Activated CD4-positive, alpha-beta memory T cell treated with anti-CD3 and anti-CD28 coated beads, Interleukin-2, amount 10 ng/mL, durations not matched to agents 7 days and 5 days (primary cell): ENCODE measurements at places on chromosomes 12 and 14.

- peak; percentile 51 for DNase-seq
These were observed 977 bp upstream of the TMEM120B start for GRCh38 chr12:121711361-121712189.

DNA sequence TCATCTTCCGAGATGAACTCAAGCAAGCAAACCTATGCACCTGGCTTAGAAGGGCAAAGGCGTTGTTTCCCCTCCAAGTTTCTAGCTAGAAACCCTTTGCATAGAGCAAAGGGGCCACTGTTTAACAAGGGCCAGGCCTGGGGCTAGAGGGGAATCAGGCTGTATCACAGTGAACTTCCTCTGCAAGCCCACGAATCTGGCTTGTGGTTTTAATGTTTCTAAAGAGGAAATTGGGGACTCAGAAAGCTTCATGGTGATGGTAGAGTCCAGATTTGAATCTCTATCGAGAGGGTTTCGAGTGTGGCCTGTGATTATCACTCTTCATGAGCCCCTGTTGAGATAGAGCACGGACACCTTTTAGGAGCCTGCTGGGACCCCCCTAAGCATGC is 189.9 kb downstream of the VRK1 start:
- no peak for DNase-seq

- DNase-seq, result no peak
These were observed 34.2 kb upstream of the OTX2 start for GRCh38 chr14:56844406-56845002.

DNA sequence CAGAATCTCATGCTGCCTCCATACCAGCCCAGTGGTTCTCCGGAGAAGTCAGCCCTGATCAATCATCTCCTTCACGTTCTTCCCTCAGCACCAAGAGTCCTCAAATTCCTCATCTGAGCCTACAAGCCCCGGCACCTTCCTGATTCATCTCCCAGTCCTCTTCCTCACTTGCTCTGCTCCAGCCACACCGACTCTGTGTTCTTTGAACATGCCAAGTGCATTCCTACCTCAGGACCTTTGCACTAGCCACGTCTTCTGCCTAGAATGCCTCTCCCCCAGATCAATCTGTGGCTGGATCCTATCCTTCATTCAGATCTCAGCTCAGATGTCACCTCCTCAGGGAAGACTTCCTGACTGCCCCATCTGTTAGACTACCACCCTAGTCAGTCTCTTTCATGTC is 4.7 kb downstream of the RILPL1 start:
- DNase-seq, result no peak

GRCh38 chr14:103880348-103881267 is 33.2 kb upstream of the PPP1R13B start:
- no peak for DNase-seq

DNA sequence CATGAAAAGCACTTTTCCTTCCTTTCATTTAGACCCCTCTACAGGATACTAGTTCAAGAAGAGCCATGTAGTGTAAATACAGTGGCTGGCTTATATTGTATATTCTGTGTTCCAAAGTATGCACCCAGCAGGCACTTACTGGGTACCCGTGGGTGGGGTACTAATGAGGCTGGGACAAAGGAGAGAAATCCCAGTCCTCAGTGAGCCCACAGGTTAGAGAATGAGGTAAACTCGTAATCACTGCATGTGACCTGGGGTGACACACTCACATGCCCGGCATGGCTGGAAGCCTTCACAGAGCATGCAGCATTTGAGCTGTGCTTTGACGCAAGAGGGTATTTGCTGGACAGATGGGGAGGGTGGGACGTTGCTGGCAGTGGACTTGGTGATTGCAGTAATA is 17.1 kb downstream of the SLC24A4 start:
- DNase-seq, result no peak

DNA sequence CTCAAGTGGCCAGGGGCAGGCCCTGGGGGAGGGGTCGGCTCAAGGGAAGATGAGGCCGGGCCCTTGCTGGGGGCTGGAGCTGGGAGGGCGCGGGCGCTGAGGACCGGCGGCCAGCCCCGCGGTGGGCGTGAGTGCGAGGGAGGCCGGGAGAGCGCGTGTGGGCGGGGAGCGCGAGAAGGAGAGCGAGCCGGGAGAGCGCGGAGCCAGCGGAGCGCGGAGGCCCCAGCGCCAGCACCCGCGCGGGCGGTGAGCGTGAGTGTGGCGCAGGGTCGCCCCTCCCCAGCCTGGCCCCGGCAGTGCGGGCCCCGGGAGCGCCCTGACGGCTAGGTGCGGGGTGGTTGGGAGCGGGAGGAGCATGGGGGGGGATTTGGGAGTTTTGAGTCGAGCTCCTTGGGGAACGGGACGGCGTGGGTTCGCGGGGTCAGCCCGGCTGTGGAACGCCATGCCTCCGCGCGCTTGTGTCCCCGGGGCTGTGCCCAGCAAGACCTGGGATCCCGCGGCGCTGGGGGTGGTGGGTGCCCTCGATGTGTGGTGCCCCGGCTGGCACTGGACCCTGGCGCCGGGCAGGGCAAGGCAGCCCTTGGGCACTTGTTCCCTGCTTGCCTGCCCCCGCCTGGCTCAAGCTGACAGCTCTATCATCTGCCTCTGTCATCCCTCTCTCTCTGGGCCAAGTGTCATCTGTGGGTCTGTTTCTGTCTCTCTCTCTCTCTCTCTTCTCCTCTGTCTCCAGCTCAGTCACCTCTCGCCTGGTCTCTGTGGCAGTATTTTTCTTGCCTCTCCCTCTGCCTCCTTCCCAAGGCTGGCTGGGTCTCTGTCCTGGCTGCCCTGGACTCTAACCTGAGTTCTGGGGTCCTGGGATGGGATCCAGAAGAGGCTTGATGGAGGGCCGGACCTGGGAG is at the start of gene LBHD2:
Gene LBHD2 (plus strand): TSS at position 190 of the 899 bp plus-strand sequence. CDS start 1,803 bp downstream, outside the sequence.
- no peak for DNase-seq

GRCh38 chr12:121933522-121934308 is 15.3 kb downstream of the CFAP251 start:
- DNase-seq, result no peak

DNA sequence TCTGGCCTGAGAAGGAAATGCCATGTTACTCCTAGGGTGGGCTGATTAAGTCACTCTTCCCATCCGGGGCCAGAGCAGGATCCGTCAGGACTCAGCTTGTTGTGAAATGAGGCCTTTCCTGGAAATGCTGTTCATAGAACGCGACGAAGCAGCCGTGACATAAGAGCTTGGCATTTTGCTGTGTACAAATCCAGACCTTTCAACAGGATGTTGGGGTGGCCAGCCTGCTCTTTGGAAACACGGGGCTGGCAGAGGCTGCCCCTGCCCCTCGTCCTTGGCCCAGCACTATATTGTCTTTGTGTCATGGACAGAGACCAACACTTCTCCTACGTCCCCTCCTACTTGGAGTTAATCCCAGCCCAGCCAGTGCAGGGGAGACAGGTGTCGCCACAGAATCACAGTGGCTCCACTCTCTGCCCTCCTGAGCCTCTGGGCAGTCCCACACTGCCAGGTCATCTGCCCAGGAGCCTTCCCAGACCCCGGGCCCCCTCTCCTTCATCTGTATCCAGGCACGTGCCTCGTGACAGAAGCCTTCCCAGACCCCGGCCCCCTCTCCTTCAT is 18.6 kb upstream of the EIF5 start:
- no peak for DNase-seq
